ENCODE measurements at places on chromosomes 4 and X. TPM values are rescaled to one million over a fixed set of nuclear protein-coding genes. Genes with fewer than 3 reads are reported as not detected.

Gene SULT1B1
- total RNA-seq, result not detected

DNA sequence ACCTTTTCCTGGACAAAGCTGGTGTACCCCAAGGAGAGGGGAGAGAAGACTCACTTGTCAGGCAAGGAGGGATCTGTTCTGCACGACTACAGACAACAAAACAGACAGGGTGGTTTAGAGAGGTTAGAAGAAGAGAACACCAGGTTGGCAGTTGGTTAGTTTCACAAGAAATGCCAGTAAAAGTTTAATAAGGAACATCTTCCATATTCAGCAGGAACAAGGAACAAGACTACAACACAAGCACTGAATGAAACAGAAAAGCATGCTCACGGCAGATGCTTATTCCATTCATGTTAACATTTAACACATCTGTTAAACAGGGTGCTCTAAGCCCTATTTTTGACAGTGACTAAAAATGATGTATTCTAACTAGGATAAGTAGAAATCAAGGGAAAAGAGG lies 158.2 kb downstream of the WDFY3 start:
- DNase-seq, result no peak

DNA sequence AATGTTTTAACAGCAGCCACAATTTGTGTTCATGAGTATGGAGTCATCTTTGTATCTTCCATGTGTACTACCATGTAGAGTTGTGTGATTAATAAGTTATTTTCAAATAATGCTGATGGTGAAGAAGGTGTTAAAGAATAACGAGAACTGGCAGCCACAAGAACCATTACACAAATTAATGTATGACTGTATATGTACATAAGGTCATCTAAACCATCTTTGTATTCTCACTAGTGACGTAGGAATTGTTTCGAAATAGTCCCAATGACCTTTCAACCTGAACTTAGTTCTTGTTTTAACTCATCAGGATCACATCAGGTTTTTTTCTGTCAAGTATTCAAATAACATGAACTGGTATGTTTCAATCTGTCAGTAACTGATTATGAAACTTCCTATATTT lies 48.3 kb upstream of the NOCT start:
- DNase-seq, result peak; percentile 90

DNA sequence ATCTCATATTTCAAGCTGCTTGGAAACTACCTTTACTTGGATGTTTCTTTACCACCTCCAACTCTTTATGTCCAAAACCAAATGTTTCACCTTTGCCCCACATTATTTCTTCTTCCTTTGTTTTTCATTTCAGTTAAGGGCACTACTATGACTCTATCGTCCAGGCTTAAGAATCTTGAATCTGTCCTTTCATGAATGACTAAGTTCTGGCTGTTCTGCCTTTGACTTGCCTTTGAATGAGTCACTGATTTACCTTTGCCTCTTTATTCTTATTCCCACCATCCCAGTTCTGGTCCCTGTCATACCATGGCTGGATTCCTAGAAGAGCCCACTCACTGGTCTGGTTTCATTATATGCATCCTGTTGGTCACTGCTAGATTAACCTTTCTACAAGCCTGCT lies 30.6 kb upstream of the PLAC1 start:
- no peak for DNase-seq

Gene NEIL3
- 4.5 TPM for total RNA-seq

Gene SPANXA1
- not detected for total RNA-seq

DNA sequence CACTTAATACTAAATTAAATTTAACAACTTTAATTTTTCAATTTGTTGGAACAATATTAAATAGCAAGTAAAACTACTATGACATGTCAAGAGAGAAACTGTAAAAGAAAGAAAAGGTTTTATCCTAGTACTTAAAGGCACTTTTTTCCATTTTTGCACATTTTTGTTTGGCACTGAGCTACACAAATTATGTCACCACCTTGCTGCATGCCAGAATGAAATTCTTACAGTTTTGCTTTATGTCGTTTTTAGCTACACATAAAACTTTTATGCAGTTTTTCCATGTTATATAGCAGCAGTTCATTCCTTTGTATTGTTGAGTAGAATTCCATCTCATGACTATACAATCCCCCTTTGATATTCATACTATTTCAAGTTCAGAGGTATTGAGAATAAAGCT lies 99.1 kb upstream of the RXFP1 start:
- no peak for DNase-seq

DNA sequence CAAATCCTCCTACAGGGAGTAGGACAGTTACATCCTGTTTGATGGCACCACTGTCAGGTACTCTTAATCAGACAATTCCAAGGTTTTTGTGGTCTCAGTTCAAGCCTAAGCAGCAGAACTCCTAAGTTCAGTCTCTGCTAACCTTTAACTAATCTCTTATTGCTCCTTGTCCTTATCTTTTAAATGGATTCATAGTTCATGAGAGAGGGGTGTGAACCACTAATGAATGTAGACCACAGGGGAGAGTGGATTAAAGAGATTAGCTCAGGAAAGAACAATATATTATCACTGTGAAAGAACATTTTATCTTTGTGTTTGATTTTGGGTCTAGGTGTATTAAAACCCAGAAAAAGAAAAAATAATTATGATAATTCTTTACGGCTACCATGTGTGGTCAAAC lies 168.9 kb downstream of the DCK start:
- DNase-seq, result no peak

DNA sequence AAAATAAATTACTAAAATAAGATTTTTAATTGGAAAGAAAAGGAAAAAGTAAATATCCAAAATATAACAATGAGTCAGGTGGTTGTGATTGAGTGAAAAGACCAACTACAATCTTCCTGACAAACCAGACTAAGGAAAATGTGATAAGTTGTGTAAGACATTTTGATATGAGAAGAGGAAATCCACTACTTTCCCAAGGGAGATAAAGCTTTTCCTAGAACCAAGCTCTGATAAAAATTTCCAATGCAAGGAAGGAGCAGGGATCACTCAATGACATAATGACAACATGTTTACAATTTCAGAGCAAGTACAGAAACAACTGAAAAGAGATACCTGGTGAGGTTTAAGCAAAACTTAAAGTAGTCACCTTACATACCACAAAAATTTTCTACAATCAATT lies 305.1 kb upstream of the RASGEF1B start:
- no peak for DNase-seq

DNA sequence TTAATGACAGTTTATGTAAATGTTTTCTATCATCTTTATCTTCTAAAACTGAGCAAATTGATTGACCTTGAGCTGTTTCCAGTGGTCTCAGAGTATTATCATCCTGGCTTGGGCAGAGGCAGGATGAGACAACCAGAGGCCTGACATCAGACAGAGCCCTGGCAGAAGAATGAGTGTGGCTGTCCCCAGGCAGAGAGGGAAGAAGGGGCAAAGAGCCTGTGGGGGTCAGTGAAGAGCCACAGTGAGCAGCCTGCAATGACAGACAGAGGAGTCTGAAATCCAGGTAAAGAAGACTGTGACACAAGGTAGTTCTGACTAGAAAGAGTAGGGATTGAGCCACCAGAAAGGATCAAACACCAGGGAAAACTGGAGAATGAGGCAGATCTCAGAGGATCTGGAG lies 182.4 kb upstream of the ARSJ start:
- DNase-seq, result no peak

Gene MAP7D3
- 19.0 TPM for total RNA-seq

Gene CSAG2
- total RNA-seq, result not detected

GRCh38 chr4:151743128-151743854 lies 17.5 kb downstream of the GATB start:
- no peak for DNase-seq

- no peak for DNase-seq
Measured at GRCh38 chr4:184279496-184280061, 61.9 kb upstream of the ENPP6 start.

Gene FHIP1A
- under 0.01 TPM for total RNA-seq

Gene RBM41
- total RNA-seq, result 13.2 TPM

DNA sequence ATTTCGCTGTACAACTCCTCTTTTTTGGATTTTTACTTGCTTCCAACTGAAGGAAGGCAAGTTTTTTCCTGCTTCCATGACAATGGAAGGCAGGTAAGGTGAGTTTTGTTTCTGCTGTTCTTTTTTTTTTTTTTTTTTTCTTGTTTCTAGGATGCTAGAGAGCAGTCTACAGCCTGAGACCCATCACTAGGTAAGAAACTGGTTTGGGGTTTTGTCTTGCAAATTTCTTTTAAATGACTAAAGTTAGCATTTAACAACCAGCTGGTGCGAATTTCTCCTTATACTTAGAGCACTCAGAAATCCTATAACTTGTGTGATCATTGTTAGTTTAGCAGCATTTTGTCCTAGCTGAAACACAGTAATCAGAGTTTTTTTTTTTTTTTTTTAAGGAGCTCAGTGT lies 378.4 kb upstream of the CNKSR2 start:
- DNase-seq, result no peak

Gene PABPC4L
- total RNA-seq, result 0.77 TPM

Gene ABRAXAS1
- total RNA-seq, result 27.2 TPM

- DNase-seq, result no peak
Measured at GRCh38 chr4:37719021-37719420, 32.8 kb upstream of the RELL1 start.

Gene ARHGAP6
- 6.9 TPM for total RNA-seq

- DNase-seq, result peak; percentile 31
Measured at GRCh38 chrX:55486736-55487135, 2.9 kb downstream of the USP51 start.

DNA sequence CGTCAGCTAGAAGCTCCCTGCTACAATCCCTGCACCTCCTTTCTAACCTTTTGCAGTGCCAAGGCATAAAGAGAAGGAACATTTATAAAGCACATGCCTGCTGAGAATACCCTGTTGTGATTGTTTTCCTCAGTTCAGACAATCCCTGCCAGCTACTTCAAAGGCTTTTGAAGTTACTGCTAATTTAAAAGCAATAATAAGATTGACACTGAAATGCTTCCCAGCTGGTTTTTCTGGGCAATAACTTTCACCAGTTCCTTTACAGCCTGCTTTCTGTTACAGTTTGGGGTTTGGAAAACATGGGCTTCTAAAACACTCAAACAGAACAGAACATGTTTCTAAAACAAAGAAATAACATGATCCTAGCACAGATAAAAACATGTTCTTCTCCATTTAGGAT lies 232.3 kb upstream of the CPEB2 start:
- no peak for DNase-seq

GRCh38 chr4:14125375-14126129 lies 498.0 kb upstream of the BOD1L1 start:
- DNase-seq, result no peak

DNA sequence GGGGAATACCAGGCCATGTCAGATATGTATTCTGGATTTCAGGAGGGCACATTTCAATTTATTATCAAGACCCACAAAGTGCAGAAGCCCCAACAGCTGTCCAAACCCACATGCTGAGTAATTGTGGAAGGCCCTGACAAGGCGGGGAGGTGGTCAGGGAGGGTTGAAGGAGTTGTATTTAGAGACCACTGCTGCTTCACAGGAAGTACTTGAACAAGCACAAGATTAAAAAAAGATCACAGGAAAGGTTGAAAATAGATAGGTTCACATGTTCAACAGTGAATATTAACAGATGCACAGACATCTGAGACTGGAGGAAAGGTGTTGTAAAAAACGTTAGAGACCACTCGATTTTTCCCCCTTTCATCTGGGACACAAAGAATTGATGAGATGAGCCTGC lies 17.9 kb downstream of the ATP8A1 start:
- DNase-seq, result no peak

DNA sequence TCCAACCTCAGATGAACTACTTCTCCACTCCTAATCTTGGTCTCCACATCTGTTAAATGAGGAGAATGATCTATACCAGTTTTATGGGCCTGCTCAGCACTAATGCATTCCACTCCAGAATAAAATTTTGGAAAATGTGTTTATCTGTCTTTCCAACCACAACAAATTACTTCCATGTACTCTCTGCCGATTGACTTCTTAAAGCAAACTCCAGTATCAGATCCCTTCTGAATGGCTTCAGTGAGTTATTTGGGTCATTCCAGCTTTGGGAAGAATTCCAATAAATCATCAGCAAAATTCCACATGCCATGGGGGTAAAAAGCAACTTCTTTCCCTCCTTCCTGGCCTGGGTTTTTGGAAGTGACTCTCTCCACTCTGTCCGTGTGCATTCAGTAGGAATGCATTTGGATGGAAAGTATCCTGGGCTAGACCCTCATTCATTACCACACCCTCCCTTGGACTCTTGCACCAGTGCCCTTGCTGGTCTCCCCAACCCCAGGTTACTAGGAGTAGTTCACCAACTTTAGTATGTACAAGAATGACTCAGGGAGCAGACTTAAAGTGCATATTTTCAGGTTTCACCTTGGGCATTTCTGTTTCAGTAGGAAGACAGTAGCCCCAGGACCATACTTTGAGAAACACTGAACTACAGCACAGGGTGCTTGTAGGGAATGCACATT lies 15.4 kb upstream of the ADH6 start:
- DNase-seq, result no peak

- DNase-seq, result no peak
Measured at GRCh38 chrX:107669261-107669660, 41.0 kb downstream of the PRPS1 start.

DNA sequence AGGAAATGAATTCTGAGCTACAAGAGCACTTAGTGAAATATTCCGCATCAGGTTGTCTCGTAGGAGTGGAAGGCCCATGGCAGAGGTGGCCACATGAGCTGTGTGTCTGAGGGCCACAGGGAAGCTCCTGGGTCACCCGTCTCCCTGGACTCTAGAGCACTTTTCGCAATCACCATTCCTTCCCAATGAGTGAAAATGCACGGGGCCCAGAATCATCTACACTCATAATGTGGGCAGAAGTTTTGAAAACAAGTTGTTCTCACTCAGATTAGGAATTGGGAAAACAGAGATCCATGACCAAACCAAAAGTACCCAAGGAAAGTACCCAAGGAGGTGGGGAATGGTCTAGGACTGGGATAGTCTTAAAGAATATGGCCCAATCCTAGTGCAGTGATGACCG lies 94.4 kb downstream of the SCD5 start:
- no peak for DNase-seq

- no peak for DNase-seq
Measured at GRCh38 chr4:132344924-132345828, 803.9 kb upstream of the PCDH10 start.
